Central memory CD4-positive, alpha-beta T cell (primary cell): ENCODE measurements at places on chromosomes 16 and 17.

GRCh38 chr17:17289086-17289485 lies 8.0 kb upstream of the COPS3 start:
- no peak for DNase-seq

DNA sequence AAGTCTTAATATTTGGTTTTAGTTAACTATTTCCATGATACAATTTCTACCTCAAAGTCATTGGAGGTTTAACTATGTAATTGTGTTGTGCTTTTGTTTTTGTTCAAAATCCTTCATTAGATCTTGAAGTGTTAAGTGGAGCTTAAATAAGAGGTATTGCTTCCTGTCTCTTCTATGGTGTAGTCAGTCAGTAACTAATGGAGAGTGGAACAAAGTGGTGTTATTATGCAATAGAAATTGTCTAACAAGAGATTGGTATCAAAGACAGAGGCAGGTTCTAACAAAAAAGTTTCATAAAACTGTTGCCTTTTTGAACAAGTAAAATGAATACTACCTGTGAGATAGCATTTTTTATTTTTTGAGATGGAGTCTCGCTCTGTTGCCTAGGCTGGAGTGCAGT lies 45.2 kb downstream of the GRB7 start:
- DNase-seq: no peak

DNA sequence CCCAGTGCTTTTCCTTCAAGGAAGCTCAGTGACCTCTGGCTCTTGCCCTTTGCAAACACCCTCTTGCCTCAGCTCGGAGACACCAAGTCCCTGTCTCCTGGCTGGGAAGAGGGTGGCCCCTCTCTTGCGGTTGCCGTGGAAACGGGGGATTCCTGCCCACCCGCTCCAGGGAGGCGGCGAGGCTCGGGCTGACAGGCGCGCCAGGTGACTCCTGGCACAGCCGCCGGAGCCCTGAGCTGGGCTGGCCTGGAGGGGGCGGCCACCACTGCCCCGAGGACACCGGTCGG lies 71.4 kb downstream of the ABR start:
- DNase-seq: no peak

DNA sequence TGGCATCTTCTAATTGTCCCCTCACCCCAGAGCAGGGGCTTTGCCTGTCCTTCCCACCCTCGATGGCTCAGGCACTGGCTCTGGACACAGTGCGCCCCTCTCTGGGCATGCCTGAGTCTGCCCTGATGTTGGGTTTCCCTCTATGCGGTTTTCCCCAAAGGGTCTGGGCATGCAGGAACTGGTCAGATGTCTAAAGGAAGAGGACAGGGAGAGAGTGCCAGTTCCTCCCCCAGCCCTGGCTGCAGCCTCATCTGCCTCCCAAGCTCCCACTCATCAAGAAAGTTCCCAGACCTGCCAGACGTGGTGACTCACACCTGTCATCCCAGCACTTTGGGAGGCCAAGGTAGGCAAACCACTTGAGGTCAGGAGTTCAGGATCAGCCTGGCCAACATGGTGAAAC lies 41.3 kb upstream of the PABPN1L start:
- no peak for DNase-seq

DNA sequence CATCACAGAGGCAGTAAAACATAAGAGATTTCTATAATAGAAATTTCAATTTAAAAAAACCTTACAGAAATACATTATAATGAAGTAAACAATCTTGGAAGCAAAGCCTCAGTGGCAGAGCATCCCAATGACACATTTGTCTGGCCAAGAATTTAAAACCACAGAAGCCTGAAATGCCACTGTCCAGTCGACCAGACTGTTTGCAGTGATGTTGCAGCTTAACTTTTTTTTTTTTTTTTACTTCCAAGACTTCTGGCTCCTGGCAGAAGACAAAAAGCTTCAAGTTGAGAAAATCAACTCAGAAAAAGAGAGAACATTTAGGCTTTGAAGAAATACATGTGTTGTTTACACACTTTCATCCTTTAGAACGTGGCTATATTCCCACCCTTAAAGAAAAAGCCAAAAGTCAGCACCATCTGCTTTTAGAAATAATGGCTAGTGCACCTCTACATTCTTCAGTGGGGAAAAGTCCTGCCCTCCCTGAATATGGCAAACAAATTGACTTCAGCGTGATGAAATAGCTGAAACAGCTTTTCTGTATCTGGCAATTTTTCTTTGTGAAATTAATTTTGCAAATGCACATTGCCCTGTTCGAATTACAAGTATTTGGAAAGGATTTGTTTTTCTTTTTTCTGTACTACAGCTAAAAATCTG lies 205.5 kb upstream of the MON1B start:
- DNase-seq: no peak
